Activated CD8-positive, alpha-beta memory T cell treated with anti-CD3 and anti-CD28 coated beads for 1 hour (primary cell): ENCODE measurements at places on chromosomes 4 and X.

- DNase-seq: no peak
Observed at GRCh38 chr4:113383111-113383785, 333.8 kb downstream of the ANK2 start.

- DNase-seq: no peak
Observed at GRCh38 chrX:18793601-18794089, 86.2 kb downstream of the PPEF1 start.

GRCh38 chr4:111283066-111283677, 660.3 kb upstream of the PITX2 start:
- DNase-seq: no peak

DNA sequence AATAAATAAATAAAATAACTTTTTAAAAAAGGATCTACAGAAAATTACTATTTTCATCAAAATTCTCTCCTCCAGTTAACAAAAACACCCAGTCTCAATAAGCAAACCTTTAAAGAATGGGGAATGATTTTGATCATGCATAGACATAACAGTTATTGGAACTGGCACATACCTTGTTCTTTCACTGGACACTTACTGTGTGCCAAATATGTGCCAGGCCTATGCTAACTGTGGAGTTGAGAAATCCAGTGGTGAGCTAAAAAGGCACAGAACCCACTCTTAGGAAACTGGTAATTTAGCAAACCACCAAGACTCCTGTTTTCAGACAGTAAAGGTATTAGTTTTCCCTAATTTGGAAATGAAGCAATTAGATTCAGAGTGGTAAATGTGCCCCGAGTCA, 39.1 kb downstream of the CLOCK start:
- no peak for DNase-seq

DNA sequence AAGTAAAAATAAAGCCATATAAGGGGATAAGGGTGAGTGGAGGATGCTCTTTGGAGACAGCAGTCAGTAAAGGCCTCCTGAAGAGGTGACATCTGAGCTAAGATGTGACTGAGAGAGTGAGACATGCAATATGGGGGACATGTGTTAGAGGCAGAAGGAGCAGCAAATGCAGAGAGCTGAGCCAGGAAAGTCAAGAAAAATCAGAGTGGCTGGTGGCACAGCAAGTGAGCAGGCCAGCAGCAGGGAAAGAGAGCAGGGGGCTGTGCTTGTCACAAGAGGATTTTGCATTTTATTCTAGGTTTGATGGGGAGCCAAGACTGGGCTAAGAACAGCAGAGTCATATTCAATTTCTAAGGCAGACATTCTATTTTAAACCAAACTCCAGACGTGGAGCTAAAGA, 394.5 kb downstream of the KCNIP4 start:
- DNase-seq: no peak

DNA sequence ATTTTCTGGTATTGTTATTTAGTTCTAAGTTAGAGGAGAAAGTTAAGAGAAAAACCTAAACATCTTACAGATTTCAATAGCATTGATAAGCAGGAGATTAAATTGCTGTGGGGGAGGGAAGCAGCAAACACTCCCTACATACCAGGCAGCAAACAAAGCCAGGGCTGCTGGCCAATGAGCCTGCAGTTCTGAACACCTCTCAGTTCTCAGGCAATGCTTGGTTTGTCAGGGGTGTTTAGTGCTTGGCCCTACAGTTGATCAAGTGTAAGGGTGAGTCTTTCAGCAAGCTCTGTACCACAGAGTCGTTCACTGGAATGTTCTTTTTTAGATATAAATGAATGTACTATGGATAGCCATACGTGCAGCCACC, 38.6 kb downstream of the EGFL6 start:
- no peak for DNase-seq

- no peak for DNase-seq
Observed at GRCh38 chrX:48002319-48002718, 1.5 kb downstream of the ZNF182 start.

GRCh38 chr4:90648791-90649190, 521.6 kb downstream of the CCSER1 start:
- no peak for DNase-seq

DNA sequence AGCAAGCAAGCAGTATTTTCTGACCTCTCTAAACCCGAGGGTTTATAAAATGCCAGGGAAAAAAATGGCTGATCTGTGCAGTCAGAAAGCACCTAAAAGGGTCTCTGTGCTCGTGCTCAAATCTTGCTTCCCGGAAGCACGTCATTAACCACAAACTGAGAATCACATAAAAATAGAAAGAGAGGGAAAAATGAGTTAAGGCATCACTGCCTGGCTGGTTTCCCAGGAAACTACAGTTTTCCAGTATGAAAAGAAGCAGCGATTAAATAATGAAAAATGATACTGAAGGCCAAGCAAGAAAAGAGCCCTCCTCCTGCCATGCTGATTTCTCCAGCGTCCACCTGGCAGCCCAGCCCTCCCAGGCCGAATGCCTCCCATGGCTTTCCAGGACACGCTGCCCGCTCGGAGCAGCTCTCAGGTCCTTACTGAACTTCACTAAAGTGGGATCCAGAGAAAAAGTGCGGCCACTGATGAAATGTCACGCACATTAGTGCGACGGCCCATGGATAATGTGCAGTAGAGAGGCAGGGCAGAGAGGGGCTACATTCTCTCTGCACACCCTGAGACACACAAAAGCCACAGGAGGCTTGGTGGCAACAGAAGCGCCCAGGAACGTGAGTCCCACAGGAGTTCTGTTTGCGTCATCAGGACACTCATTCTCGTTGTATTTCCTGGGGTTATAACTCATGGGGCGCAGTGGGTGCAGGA, 80.4 kb downstream of the WFS1 start:
- DNase-seq: no peak

DNA sequence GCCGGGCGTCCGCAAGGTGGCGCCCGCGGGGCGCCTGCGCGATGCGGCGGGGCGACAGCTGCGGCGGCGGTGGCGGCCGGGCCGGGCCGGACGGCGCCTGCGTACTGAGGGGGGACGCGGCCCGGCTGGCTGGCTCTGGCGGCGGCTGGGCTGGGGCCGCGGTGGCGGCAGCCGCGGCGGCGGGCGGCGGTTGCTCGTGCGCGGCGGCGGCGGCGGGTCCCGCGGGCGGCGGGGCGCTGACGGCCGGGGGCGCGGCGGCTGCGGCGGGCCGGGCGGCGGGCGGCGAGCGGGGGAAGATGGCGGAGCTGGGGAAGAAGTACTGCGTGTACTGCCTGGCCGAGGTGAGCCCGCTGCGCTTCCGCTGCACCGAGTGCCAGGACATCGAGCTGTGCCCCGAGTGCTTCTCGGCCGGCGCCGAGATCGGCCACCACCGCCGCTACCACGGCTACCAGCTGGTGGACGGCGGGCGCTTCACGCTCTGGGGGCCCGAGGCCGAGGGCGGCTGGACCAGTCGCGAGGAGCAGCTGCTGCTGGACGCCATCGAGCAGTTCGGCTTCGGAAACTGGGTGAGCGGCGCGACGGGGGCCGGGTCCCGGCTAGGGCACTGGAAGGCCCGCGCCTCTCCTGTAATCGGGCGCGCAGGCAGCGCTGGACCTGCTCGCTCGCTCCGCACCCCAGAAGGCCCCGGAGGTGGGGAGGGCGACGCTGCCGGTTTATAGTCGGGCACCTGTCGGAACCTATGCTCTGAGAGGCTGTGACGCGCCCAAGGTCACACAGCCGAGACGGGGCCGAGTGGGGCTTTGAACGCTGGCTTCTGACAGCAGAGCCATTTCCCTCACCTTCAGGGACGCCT, at the start of gene TADA2B:
TSS of gene TADA2B (plus strand) at position 89 of the 853 bp plus-strand sequence. CDS start at position 297, 208 bp downstream.
- DNase-seq: no peak

DNA sequence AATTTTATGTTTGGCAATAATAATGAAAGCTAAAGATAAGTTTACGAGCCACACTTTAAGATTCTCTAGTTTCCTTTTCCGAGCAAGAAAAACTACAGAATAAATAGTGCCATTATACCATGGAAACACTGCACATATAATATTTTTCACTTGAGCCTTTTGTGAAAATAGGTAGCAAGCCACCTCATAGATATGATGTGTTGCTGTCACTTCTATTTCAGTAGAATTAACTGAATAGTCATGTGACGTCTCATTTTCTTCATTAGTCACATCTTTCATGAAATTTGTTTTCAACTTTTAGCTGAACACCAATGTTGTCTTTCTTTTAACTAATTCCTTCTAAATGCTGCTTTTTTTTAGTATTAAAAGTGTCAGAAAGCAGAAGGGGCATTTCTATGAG, 574.3 kb downstream of the INPP4B start:
- DNase-seq: no peak

GRCh38 chrX:135531813-135532212, 11.4 kb downstream of the INTS6L start:
- no peak for DNase-seq

DNA sequence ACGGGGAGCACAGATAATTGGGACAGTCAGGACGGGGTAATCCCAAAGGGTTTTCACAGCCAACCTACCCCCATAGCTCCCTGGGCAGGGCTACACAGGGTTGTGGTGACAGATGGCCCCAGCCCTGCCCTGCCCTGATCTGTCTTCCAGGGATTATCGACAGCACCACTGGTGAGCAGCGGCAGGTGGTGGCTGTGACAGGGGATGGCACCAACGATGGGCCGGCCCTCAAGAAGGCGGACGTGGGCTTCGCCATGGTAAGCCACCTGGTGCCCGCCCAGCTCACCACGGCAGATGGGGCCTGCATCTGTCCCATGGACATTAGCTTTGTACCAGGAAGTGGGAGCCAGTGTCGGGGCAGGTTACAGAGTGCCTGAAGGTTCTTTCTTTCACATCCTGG, 39.3 kb downstream of the ATP2B3 start:
- no peak for DNase-seq

GRCh38 chr4:156660465-156660864, 311.1 kb downstream of the PDGFC start:
- DNase-seq: no peak

DNA sequence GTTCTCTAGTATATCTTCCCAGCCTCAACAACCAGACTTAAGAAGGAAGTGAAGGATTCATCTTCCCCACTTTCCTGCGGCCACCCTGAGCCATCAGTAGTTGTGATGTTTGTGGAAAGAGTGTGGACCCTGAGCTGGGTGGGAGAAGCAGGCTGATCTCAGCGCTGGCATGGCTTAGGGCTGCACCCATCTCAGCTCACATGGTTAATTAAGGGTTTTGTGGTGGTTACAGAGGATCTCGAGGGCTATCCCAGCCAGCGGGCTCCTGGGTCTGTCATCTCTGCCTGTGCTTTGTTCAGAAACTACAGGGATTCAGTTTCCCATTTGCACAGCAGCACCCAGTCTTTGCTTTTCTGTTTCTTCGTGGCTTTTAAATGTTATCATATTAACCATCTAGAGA, 163.4 kb downstream of the PTTG2 start:
- DNase-seq: no peak

DNA sequence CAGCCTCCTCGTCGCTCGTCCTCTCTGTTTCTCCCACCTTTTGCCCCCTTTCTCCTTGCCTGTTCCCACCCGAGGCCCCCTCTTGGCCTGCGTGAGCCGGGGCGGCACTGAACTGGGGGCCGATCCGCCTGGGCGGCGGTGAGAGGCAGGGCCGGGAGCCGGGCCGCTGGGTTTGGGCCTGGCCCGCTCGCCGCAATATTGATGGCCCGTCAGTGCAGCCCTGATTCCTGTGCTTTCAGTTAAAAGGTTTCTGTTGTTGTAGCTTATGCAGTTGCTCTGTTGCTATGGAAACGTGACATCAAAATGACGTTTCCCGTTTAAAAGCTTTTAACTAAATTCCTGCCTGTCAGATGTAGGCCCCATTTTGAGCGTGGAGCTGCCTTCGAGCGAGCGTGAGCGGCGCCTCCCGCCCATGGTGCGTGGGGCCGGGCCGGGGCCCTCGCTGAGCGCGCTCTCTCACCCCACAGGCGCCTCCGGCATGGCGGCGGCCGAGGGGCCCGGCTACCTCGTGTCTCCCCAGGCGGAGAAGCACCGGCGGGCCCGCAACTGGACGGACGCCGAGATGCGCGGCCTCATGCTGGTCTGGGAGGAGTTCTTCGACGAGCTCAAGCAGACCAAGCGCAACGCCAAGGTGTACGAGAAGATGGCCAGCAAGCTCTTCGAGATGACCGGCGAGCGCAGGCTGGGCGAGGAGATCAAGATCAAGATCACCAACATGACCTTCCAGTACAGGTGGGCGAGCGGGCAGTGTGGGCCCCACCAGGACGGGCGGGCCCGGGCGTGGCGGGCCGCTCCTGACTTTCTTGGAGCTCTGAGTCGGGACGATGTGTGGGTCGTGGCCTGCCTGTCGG, at the start of gene MSANTD1:
TSS of gene MSANTD1 (plus strand) at position 349 of the 851 bp plus-strand sequence. CDS start at position 413, 64 bp downstream.
- no peak for DNase-seq

- no peak for DNase-seq
Observed at GRCh38 chr4:154953691-154954090, 172.6 kb downstream of the RBM46 start.

DNA sequence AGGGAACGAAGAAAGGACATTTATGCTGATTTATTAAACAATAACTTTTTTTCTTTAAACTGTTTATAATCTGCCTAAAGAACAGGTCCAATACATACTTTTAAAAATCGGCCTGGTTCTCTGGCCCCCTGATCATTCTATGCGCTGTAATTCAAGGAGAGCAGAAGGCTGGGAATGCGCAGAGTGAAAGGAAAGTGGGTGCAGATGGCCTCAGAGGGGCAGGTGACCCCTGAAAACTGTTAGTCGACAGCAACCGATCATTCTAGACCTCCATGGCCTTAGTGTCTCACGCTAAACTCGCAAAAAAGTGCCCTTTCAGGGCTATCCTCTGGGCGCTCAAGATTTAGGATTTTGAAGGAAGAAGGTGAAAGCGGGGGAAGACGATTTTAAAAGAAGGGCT, 2.2 kb downstream of the PDE5A start:
- no peak for DNase-seq

GRCh38 chr4:15587649-15588048, 67.5 kb downstream of the FBXL5 start:
- no peak for DNase-seq

DNA sequence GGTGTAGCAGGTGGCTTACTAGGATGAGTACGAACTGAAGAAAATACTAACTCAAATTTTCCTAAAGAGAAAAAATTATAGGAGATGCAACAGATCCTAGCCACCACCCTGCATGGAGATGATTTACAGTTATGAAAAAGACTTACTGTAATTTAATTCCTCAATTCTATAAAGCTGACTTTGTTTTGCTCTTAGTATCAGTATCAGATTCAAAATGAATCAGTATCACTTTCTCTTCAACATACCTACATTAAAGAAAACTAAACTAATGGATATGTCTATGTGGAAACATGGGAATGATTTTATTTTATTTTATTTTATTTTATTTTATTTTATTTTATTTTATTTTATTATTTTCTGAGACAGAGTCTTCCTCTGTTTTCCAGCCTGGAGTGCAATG, 525.8 kb downstream of the NLGN4X start:
- DNase-seq: no peak

GRCh38 chr4:140755774-140756318, 339 bp downstream of the TBC1D9 start:
- DNase-seq: no peak

GRCh38 chr4:16001484-16001858, 38.5 kb upstream of the FGFBP2 start:
- no peak for DNase-seq

GRCh38 chrX:1246816-1247215, 21.8 kb upstream of the CSF2RA start:
- DNase-seq: peak; percentile 39
